ENCODE measurements at places on chromosomes 7 and 10. TPM values are rescaled to one million over a fixed set of nuclear protein-coding genes. Genes with fewer than 3 reads are reported as not detected.

Gene PPIA
- total RNA-seq, result 2,028 TPM

Gene PRF1
- not detected for total RNA-seq

Gene COL1A2
- total RNA-seq, result 2,828 TPM

Gene RAMP3
- not detected for total RNA-seq

Gene PAX4
- not detected for total RNA-seq

Gene ABCC2
- total RNA-seq, result 0.32 TPM

Gene HOXA3
- total RNA-seq, result 11.7 TPM

Gene C10orf62
- total RNA-seq, result not detected

Gene METTL27
- 1.6 TPM for total RNA-seq

Gene LIPM
- total RNA-seq, result not detected

Gene ARL4A
- total RNA-seq, result 17.7 TPM

Gene CTAGE4
- 0.43 TPM for total RNA-seq

Gene NODAL
- not detected for total RNA-seq

Gene PLXDC2
- 12.6 TPM for total RNA-seq

Gene SHTN1
- total RNA-seq, result 2.2 TPM

Data from fibroblast of villous mesenchyme (primary cell).